NCI-H1436 (cell line): ENCODE measurements at places on chromosomes 6 and 20.
A peak's percentile ranks its signal among the peaks of the same experiment; 100 is the strongest.

DNA sequence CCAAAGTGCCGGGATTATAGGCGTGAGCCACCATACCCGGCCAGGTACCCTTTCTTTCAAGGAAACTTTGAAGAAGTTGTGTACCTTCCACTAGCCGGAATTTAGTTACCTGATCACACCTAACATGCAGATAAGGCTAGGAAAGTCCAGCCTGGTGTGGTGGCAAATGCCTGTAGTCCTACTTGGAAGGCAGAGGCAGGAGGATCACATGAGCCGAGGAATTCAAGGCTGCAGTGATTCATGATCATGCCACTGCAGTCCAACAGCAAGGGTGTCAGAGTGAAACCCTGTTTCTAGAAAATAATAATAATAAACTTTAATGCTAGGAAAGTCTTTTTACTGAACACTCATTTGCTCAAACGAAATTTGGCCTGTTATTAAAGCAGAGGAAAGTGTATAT lies 21.0 kb downstream of the NFYA start:
- no peak for DNase-seq

DNA sequence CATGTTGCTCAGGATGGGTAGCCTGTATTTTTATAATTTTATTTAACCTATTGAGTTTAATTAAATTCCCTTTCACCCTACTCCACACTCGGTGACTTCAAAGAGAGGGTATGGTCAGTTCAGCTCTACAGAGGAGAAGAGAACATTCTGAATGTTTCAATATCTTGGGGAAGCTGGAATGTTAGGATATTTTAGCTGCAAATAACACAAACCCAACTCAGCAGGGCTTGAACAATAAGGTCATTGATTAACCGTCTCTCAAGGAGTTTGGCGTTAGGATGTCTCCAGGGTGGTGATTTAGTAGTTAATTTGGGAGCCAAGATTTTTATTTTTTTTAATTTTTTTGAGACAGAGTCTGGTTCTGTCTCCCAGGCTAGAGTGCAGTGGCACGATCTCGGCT lies 143.6 kb upstream of the SALL4 start:
- DNase-seq: no peak

DNA sequence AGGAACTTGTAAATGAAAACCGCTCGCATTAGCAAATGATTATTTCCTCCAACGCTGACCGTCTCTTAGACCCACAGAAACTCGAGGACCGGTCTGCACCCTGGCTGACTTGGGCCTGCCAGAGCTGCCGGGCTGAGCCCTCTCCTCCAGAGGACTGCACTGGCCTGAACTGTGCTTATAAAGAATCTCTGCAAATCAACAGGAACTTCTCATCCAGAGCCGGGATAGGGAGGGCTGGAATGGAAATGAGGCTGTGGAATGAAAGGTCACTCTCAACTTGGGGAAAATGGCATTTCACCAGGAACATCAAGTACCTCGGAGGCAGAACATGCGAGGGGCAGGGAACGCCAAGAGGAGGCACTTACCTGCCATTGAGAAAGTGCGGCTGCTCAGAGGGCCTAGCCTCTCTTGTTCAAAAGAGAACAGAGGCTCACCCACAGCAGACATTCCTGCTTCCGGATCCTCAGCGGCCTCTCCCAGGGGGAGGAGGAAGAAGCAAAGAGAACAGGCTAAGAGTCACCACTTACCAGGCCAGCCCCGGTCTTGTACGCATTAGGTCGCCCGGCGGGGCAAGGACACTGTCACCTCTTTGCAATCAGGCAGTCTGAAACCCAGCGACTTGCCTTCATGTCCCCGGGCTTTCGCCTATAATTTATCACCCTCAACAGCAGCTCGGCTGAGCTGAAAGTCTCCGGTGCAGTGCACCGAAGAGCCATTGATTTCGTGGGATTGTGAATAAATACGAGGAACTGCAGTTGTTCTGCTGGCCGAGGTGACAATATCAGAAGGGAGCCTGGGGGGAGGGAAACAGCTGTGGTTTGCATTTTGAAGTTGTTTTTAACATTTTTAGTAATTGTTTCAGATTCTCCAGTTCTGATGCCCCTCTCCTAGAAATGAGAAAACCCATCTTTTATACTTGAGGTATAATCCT lies 37.6 kb downstream of the ZMYND8 start:
- no peak for DNase-seq

- DNase-seq: no peak
Measured at GRCh38 chr6:134372603-134373281, 54.8 kb upstream of the SGK1 start.

- DNase-seq: no peak
Measured at GRCh38 chr6:12421596-12421995, 131.4 kb downstream of the EDN1 start.

GRCh38 chr6:115890238-115890637 lies 170.5 kb downstream of the FRK start:
- no peak for DNase-seq

DNA sequence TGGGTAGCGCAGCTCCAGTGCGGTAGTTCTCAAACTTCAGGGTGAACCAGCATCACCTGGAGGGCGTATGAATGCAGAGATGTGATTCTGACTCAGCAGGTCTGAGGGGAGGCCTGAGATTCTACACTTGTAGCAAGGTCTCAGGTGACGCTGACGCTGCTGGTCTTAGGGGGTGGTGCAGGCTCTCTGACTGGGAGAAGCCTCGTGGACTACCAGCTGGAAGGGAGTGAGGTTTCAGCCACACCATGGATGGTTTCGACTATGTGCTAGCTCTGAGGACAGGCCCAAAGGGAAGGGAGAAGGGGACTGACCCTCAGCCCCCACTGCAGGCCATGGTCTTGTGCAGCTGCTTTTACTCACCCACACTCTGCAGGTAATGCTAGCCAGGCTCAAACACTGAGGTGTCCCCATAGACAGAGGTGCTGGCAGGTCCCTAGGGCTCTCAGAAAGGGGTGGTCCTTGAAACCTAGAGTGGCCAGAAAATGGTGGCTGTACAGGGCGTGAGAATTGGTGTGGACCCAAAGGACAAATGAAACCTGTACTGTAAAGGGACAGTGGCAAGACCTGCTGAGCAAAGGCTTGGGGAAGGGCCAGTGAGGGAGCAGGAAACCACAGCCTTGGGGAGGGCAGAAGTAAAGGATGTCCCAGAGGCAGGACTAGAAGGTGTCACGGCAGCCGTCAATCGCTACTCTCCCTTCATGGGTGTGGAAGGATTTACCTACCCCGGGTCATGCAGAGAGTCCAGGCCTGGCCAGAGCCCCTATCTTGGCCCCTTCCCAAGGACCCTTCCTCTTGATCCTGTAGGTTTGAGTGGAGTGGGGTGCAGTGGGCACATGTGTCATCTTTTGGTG lies 52.7 kb downstream of the EBF4 start:
- DNase-seq: no peak

DNA sequence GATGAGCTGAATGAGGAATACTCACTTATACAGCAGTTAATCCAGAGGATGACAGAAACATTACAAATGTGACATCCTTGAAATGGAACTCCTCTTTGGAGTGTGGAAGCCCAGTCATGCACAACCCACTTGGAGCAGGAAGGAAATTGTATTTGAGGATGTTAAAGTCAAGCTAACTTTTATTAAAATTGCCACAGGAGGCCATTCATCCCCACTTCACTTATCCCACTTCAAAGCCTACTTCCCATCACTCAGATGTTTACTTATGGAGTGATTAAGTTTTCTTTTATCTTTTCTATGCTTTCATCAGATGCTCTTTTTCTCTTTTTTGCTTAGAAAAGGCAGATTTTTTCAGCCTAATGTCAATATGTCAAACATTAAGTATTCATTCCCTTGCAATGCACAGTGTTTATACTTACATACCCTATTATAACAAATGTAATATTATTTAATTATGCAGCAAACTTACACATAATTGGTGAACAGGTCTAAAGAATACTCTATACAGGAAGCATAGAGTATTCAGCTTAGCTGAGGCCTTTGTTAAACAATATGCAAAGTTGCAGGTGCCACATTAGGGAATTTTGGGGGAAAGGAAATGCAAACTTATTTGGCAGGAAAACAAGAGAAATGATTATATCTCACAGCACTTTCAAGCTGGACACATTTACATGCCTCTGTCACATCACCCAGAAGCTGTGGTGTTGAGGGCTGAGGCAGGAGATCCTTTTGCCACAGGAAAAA lies 148.9 kb downstream of the KHDC1L start:
- DNase-seq: no peak

- no peak for DNase-seq
Measured at GRCh38 chr6:99641270-99641669, 34.6 kb downstream of the PRDM13 start.

- no peak for DNase-seq
Measured at GRCh38 chr20:41038149-41038877, 9.7 kb downstream of the TOP1 start.

DNA sequence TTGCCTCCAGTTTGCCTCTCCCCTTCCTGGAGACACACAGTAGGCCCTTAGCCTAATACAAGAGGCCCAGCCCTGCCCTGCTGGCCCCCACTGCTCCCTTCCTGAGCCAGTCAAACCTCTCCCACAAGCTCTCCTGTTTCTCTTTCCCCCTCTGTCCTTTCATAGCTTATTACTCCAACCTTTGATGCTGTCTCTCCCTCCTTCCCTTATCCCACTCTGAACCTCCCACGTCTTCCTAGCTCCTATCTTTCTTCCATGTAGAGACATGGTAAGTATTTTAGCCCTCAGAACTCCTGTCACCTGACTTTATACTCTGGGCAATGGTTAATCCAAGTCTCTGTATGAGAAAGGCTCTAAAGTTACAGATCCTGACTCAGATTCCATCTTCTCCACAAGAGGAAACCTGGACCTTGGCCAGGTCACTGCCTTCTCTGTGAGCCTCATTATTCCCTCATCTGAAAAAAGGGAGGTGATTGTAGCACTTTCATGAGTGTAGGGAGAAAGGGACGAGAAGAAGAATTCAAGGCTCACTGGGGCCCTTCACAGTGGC lies 6.7 kb downstream of the TGIF2 start:
- DNase-seq: no peak

DNA sequence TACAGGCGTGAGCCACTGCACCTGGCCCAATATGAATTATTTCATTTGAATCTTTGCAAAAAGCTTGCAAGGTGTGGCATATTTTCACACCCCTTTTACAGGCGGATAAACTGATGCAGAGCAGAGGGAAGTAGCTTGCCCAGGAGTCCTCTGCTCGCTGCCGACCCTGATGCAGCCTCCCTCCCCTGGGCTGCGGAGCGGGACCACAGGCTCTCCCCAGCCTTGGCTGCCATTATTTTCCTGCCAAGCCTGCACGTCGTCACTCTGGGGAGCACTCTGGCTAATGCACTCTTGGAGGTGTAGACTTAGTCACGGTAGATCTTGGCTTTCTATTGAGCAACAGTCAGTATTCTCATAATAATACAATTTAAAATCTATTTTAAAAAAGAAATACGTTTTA lies 34.8 kb upstream of the DACT2 start:
- DNase-seq: no peak

DNA sequence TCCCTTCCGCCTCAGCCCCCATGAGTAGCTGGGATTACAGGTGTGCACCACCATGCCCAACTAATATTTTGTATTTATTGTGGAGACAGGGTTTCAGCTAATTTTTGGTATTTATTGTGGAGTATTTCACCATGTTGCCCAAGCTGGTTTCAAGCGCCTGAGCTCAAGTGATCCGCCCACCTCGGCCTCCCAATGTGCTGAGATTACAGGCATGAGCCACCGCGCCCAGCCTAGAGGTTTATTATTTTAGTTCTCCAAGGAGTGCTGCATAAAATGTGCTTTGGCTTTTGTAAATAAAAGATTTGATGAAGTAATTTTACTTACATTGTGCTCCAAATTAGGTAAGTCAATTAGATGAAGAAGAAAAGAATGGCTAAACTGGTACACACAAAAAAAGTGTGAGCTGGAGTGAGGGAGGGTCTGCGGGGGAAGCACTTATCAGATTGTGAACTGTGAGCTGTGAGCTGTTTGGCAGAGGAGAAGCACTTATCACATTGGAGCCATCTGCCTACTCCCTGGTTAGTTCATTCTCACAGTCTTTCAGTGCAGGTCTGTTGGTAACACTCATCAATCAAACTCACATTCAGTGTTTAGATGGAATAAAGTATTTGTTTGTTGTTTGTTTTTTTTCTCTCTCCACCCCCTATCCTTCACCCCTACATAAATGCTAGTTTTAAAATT lies 398.0 kb downstream of the EPHA7 start:
- DNase-seq: peak; percentile 40

- DNase-seq: no peak
Measured at GRCh38 chr20:16455324-16455723, 117.9 kb downstream of the KIF16B start.
